ENCODE measurements at places on chromosomes 11 and 22. TPM values are rescaled to one million over a fixed set of nuclear protein-coding genes. Genes with fewer than 3 reads are reported as not detected.

The ADORA2A gene
- total RNA-seq, result 2.2 TPM

The PARVG gene
- total RNA-seq, result 0.13 TPM

The C11orf16 gene
- total RNA-seq, result not detected

The CSNK2A3 gene
- total RNA-seq, result 1.2 TPM

The ANGPTL5 gene
- total RNA-seq, result 0.92 TPM

The UQCC3 gene
- total RNA-seq, result 11.9 TPM

The BAIAP2L2 gene
- total RNA-seq, result 2.0 TPM

The FREY1 gene
- total RNA-seq, result 0.44 TPM

The RBFOX2 gene
- total RNA-seq, result 169 TPM

The RAG2 gene
- not detected for total RNA-seq

The GGTLC2 gene
- not detected for total RNA-seq

The TRABD gene
- 16.5 TPM for total RNA-seq

The OR52I2 gene
- total RNA-seq, result not detected

The ST14 gene
- 0.06 TPM for total RNA-seq

The P2RY6 gene
- total RNA-seq, result 2.6 TPM

The PIH1D2 gene
- total RNA-seq, result 1.3 TPM

The TPBGL gene
- not detected for total RNA-seq

The ARHGAP8 gene
- total RNA-seq, result not detected

The MIAT gene
- 0.53 TPM for total RNA-seq

The CRYBA4 gene
- not detected for total RNA-seq

The SYT12 gene
- total RNA-seq, result 1.6 TPM

The MFNG gene
- total RNA-seq, result 2.4 TPM

The RASD2 gene
- total RNA-seq, result 0.12 TPM

The SLC17A6 gene
- total RNA-seq, result not detected

The FIBIN gene
- total RNA-seq, result 56.8 TPM

The TMPRSS13 gene
- not detected for total RNA-seq

The TBRG1 gene
- total RNA-seq, result 22.6 TPM

The MMP12 gene
- not detected for total RNA-seq

The OR9G1 gene
- not detected for total RNA-seq

The MRGPRD gene
- not detected for total RNA-seq

The GRM5 gene
- 0.06 TPM for total RNA-seq

The HEPACAM gene
- total RNA-seq, result not detected

The B4GALNT4 gene
- total RNA-seq, result under 0.01 TPM

The IFITM2 gene
- total RNA-seq, result 138 TPM

The RHOD gene
- 16.8 TPM for total RNA-seq

The ZNF215 gene
- 4.0 TPM for total RNA-seq

The TBX10 gene
- not detected for total RNA-seq

The SLC3A2 gene
- total RNA-seq, result 242 TPM

The OR4D5 gene
- total RNA-seq, result not detected

The HSPB2 gene
- total RNA-seq, result 1.2 TPM

The RIMBP3C gene
- total RNA-seq, result 0.19 TPM

The RAB38 gene
- total RNA-seq, result 5.9 TPM

The C11orf91 gene
- 0.19 TPM for total RNA-seq

Data from aortic smooth muscle cell (primary cell).